ENCODE measurements at places on chromosomes 12 and 14.

DNA sequence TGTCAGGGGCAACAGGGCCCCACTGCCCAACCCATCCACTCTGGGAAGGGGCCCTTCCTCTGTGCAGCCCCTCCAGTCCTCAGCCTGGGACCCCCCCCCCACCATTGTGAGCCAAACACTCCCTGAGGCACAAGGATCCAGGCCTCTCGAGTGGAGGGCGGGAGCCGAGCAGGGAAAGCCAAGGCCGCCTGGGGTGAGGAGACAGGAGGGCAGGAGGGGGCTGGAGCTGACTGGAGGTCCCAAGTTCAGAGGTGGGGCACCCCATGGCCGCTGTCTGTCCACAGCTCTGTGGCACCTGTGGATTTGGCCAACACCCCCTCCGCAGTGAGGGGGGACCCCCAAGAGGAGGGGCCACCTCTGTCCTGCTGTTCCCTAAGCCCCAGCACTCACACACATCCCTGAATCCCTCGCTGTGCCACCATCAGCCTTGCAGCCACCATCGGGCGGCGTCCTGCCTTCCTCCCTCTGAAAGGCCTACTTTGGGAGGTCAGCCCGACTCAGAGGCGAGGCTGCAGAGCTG, 25.4 kb upstream of the C14orf180 start:
- no peak for DNase-seq

DNA sequence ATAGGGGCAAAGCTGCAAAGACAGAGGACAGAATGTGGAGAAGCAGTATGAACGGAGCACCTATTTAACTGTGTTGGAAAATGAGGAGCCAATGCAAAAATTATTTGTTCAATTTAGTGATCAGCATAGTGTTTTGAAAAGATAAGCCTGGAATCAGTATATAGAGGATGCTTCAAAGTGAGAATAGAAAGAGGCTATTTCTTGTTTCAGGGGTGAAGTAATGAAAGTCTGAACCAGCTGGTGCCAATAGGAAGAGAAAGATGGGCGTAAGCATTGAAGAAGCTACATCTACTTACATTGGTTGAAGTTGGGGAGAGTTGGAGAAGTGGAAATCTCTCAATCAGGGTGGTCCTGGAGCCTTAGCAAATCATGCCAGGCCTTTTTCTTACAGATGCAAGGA, 77.3 kb upstream of the SLC38A4 start:
- DNase-seq = no peak

GRCh38 chr12:6104027-6104426, 20.4 kb downstream of the VWF start:
- DNase-seq = no peak

DNA sequence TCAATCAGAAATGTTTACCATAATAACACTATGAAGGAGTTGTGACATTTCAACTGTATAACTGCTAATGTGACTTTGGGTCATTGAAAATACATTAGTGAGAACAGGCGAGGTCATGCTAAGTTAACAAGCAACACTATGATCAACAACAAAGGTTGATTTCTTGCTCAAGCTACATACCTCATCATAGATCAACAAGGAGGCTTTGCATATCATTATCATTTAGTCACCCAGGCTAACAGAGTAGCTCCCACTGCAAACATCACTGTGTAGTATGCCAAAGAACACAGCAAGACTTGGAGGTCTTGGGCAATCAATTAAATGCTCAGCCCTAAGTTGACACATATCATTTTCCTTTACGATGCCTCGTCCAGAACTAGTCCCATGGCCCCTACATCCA, 212.5 kb downstream of the NOVA1 start:
- no peak for DNase-seq

DNA sequence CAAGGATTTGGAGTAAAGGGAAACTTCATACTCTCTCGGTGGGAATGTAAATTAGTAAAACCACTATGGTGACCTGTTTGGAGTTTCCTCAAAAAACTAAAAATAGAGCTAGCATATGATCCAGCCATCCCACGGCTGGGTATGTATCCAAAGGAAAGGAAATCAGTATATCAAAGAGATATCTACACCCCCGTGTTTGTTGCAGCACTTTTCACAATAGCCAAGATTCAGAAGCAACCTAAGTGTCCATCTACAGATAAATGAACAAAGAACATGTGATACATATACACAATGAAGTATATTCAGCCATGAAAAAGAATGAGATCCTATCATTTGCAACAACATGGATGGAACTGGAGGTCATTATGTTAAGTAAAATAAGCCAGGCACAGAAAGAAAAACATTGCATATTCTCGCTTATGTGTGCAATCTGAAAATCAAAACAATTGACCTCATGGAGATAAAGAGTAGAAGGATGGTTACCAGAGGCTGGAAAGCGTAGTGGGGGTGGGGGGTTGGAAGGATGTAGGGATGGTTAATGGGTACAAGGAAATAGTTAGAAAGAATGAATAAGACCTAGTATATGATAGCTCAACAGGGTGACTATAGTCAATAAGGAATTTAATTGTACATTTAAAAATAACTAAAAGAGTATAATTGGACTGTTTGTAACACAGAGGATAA, 468.0 kb downstream of the BCAT1 start:
- no peak for DNase-seq

GRCh38 chr12:72271451-72272090, 599 bp upstream of the TRHDE start:
- DNase-seq = peak; percentile 68

Measured in neuronal stem cell (in vitro differentiated cells).